Upper lobe of right lung (tissue), 1 donor: ENCODE measurements at places on chromosomes 16 and 17. TPM values are rescaled to one million over a fixed set of nuclear protein-coding genes. Genes with fewer than 3 reads are reported as not detected.
A peak's percentile ranks its signal among the peaks of the same experiment; 100 is the strongest.

DNA sequence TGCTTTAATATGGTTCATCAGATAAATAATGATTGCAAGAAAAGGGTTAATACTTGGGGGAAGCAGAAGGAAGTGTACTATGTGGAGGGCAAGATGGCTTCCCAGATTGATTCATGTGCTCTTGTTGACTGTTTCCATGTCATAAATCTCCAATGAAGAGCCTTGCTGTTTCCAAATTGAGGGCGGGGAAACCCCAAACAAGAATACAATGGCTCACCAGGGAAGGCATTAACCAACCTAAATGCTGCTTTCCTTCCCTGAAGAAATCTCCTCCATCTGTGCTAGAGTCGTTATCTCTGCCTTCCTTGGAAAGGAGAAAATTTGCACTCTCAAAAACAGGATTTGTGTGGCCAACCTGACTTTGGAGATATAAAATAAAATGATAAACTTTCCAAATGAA, 28.0 kb upstream of the CDH13 start:
- no peak for DNase-seq

Gene PLXDC1
- total RNA-seq = 14.4 TPM

DNA sequence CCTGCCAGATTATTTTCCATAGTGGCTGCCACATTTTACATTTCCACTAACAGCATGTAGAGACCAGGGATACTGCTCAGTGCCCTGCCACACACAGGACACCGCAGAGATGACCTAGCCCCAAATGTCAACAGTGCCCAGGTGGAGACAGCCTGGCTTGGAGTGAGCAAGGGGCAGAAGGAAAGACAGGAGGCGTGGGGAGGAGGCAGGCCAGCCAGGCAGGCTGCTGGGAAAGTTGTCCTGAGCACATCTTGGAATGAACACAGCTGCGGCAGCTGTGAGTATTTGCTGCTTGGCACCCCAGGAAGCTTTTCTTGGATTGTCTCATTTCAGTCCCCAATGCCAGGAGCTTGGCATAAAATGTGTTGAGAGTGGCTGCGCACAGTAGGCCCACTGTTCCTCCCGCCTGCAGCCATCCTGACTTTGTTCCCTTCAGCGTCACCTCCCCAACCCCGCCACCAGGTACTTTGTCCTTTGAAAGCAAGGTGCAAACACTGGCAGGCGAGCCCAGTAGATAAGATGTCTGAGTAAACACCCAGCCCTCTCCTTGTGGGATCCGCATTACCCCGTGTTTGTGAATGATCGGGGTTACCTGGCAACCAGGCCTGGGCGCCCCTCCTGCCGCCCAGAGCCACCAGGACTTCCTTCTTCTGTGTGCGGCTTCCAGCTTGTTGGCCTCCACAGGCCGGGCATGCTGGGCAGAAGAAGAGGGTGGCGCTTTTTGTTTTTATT, 114.0 kb downstream of the CMIP start:
- DNase-seq = peak; percentile 82

- peak; percentile 72 for DNase-seq
Observed at GRCh38 chr17:7858522-7858810, 663 bp downstream of the CYB5D1 start.

Gene CCL4
- total RNA-seq = 12.5 TPM

Gene KREMEN2
- total RNA-seq = not detected

GRCh38 chr16:74586948-74587347, 20.0 kb downstream of the GLG1 start:
- DNase-seq = no peak

Gene EVI2A
- total RNA-seq = 38.2 TPM

DNA sequence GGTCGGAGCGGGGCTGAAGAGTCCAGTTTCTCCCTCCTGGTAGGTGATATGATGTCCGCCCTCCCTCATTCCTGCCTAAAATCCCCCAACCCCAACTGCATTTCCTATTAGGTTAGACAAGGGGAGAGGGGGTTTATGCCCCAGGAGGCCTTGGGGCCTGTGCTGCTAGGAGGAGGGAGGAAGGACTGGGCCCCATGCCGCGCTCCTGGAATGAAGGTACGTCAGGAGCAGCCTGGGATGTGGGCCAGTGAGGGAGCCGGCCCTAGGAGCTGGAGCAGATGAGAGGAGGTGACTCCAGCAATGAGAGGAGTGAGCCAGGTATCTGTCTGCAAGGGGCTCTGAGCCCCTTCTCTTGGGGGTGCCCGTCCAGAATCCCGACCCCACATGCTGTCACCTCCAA, 46.9 kb upstream of the CDC42EP4 start:
- no peak for DNase-seq

GRCh38 chr17:65365169-65365568, 196.3 kb downstream of the AXIN2 start:
- no peak for DNase-seq

Gene PRSS8
- 103 TPM for total RNA-seq

Gene EDC4
- 48.8 TPM for total RNA-seq

Gene NEUROD2
- total RNA-seq = not detected

Gene CDK5R1
- total RNA-seq = 1.6 TPM

GRCh38 chr17:40436636-40437035, 6.6 kb upstream of the IGFBP4 start:
- no peak for DNase-seq

- no peak for DNase-seq
Observed at GRCh38 chr16:473046-474043, 47.9 kb downstream of the RAB11FIP3 start.

- DNase-seq = no peak
Observed at GRCh38 chr17:49082231-49082630, 50.3 kb upstream of the B4GALNT2 start.

Gene RAMP2
- 114 TPM for total RNA-seq

GRCh38 chr17:60065867-60066266, 12.9 kb downstream of the HEATR6 start:
- no peak for DNase-seq

DNA sequence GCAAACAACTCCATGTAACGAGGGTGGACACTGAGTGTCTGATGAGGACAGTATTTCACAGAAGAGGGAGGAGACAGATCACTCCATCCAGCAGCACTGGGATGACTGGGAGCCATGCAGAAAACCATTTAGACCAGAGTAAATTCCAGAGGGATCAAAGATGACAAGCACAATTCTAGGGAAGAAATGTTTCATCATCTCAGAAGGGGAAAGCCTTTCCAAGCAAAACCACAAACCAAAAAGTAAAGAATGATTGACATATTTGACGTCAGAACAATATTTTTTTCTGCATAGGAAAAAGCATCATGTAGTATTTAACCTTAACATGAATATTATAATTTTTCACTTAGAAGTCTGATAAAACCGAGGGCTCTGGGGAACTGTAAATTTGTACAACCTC, 4.8 kb downstream of the DNASE1 start:
- DNase-seq = no peak

Gene KRT20
- total RNA-seq = not detected

DNA sequence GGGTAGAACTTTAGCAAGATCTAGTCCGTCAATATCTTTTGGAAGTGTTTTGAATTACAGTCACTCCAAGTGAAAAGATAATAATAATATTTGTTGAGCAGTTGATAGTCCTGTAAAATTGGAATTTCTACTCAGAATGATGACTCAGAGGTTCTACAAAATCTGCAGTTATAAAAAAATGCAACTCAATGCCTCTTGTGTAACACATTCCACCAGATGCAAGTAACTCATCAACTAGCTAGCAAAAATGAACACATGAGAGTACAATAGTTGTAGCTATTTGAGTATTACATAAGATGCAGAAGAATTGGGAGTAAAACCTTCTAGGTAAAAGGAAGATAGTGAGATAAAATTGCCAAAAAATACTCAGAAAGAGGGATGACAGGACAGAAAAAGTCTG, 177.2 kb downstream of the CDH8 start:
- DNase-seq = no peak

GRCh38 chr17:67578142-67578457, 139.6 kb upstream of the NOL11 start:
- DNase-seq = no peak

DNA sequence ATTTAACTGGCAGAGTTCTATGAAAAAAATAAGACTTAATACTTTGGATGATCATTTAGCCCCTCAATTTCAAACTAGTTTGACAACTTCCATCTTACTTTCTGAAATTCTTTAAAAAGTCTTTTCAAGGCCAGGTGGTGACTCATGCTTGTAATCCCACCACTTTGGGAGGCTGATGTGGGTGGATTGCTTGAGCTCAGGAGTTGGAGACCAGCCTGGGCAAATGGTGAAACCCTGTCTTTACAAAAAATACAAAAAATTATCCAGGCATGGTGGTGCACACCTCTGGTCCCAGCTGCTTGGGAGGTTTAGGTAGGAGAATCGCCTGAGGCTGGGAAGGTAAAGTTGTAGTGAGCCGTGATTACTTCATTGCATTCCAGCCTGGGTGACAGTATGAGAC, 154.4 kb downstream of the TANC2 start:
- DNase-seq = no peak

DNA sequence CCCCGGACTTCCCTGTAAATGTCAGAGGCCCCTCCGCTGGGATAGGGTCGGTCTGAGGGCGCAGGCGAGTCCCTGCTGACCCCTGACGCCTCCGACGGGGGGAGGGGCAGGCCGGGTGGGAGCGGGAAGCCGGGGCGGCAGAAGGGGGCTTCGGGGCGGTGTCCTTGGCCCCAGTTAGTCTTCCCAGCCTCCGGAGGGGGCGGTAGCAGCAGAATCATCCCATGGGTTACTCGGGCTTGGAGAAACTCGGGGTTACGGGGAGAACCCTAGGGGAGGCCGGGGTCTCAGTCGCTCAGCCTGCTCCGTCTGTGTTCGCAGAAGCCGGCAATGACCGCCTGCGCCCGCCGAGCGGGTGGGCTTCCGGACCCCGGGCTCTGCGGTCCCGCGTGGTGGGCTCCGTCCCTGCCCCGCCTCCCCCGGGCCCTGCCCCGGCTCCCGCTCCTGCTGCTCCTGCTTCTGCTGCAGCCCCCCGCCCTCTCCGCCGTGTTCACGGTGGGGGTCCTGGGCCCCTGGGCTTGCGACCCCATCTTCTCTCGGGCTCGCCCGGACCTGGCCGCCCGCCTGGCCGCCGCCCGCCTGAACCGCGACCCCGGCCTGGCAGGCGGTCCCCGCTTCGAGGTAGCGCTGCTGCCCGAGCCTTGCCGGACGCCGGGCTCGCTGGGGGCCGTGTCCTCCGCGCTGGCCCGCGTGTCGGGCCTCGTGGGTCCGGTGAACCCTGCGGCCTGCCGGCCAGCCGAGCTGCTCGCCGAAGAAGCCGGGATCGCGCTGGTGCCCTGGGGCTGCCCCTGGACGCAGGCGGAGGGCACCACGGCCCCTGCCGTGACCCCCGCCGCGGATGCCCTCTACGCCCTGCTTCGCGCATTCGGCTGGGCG, 542 bp downstream of the GUCY2D start:
- peak; percentile 66 for DNase-seq

DNA sequence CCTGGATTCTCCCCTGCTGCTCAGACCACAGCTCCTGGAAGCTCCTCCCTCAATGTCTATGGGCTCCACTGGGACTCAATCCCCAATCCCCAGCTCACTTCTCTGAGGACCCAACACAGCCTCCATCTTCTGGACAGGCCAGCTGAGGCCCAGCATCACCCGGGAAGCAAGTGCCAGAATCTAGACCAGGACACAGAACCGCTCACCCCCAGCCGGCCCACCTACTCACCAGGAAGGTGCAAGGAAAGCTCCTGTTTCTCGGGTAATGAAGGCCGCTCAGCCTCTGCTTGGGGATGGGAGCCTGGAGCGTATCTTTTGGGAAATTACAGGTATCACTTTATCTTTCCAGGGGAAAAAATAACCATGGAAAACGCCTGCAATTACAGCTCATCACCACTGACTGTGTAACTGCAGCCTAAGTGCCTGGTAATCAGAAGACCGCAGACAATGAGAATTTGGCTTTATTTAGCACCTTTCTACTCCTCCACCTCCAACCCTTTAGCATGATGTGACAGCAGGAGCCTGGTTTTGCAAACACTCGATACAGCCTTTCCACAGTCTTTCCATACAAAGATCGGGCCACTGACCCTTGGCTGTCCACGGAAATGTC, 49.6 kb upstream of the RPL38 start:
- peak; percentile 28 for DNase-seq

Gene TCAP
- total RNA-seq = 5.3 TPM

DNA sequence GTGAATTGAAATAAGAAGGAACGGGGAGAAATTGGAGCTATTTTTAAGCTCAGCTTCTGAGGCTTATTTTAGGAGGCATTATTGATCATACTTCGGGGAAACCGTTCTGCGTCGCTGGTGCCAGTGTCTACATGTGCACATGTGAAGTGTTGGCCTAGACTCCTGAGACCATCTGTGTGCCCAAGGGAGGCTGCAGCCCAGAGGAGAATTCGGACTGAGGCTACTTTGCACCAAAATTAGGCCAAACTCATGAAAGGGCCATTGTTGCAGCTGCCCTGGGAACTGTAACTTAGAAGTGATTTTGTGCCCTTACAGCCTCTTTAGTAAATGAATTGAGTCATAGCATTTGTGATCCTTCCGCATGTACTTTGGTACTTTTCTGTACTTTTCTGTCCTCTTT, 102.0 kb upstream of the NOL11 start:
- DNase-seq = no peak

GRCh38 chr16:11639925-11640899, 28.0 kb upstream of the SNN start:
- peak; percentile 88 for DNase-seq

GRCh38 chr17:28521311-28522085, 15.3 kb downstream of the FOXN1 start:
- no peak for DNase-seq

DNA sequence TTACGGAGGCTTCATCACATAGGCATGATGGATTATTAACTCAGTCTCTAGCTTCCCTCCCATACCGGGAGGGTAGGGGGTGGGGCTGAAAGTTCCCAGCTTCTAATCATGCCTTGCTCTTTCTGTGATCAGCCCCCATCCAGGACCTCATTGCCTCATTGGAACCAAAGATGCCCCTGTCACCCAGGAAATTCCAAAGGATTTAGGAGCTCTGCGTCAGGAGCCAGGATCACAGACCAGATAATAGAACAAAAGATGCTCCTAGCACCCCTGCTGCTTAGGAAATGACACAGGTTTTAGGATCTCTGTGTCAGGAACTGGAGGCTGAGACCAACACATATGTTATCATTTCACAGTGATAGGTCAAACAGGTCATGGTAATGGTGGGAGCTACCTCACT, 9.7 kb downstream of the USB1 start:
- no peak for DNase-seq

- no peak for DNase-seq
Observed at GRCh38 chr17:76422406-76422805, 30.5 kb downstream of the UBE2O start.

- DNase-seq = no peak
Observed at GRCh38 chr16:11699234-11699894, 31.1 kb downstream of the SNN start.

Gene EVPL
- total RNA-seq = 46.8 TPM

Gene DOC2B
- 13.7 TPM for total RNA-seq

DNA sequence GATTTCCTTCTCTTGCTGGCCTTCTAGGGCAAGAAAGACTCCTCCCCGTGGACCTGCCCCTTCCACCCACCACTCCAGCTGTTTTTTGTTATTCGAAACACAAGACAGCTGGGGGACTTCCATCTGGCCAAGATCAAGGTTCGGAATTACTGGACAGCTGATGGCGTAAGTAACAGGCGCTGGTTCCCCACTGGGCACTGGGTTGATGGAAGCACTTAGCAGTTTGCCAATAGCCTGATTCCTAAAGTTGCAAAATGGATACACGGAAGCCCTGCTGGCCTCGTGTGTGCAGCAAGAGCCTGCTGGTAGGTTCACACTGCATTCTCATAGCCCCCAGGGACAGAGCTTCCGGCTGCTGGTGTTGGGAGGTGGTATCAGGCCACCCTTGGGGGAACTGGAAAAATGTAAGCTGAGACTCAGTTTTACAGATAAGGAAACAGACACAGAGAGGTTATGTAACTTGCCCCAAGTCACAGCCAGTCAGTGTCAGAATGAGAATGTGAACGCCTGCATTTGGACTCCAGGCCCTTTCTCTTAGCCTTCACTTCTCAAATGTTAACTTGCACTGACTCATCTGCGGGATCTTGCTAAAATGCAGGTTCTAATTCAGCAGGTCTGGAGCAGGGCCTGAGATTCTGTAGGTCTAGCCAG, 171.7 kb downstream of the KATNIP start:
- peak; percentile 57 for DNase-seq
